C1 segment of cervical spinal cord (tissue), 14 donors: ENCODE measurements at places on chromosomes 12 and 14.

DNA sequence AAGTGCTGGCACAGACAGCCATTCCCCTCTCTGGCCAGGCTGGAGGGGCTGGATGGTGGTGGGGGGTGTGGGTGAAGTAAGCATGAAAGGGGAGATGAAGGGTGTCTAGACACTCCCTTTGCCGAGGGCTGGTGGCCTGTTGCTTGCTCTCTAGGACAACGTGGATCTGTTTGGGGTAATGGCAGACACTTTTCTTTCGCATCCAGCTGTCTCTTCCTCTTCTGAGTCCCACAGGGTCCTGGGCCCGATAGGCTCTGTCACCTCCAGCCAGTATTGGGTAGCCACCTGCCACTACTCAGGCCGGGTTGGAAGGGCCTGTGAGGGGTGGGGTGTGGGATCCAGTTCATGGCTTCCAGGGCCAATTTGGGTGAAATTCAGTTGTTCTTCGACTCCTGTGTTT lies 218.1 kb downstream of the CACNA1C start:
- DNase-seq: no peak

- no peak for DNase-seq
These were observed 69.4 kb upstream of the DACT1 start for GRCh38 chr14:58568322-58568721.

DNA sequence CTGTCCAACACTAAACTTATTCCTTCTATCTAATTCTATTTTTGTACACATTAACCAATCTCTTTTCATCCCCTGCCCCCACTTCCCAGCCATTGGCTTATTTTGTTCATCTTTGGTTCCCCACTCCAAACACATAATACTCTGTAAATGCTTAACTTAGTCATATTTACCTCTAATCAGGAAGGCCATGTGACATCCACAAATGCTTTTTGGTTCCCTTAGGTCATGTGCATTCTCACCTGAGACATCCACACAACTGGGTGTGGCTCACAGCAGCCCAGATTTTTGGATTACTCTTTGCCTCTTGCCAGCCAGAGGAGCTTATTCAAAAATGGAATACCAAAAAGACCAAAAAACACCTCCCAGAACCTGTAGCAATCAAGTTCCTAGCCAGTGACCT lies 28.4 kb downstream of the ARL1 start:
- DNase-seq: no peak

DNA sequence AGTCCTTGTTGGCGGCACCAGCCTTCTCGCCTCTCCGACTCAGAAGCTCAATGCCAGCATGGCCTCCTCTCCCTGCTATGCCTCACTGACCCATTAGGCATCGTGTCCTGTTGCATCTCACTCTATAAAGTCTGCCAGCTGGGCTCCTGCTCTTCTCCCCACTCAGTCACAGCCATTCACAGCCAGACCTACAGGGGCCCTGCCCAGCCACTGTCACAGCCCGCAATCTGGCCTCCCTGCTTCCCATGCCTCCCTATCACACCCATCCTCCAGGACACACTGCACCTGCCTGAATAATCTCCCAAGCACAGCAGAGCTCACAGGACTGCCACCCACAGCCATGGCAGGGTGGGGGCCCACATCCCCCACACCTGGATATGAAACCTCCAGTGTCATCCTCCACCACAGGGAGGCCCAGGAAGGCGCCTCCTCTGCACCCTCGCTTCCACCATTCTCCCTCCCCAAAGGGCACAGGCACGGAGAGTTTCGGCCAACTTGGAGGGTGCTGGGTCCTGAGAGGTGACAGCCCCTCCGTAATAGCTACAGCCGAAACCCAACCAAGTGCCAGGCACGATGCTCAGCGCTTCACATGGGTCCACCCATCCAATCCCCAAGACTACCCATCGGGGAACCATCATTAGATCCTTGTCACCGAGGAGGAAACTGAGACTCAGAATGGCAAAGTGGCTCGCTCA lies 370.3 kb downstream of the BCL11B start:
- DNase-seq: no peak

- no peak for DNase-seq
These were observed 71.3 kb upstream of the PSMA6 start for GRCh38 chr14:35220920-35221319.

DNA sequence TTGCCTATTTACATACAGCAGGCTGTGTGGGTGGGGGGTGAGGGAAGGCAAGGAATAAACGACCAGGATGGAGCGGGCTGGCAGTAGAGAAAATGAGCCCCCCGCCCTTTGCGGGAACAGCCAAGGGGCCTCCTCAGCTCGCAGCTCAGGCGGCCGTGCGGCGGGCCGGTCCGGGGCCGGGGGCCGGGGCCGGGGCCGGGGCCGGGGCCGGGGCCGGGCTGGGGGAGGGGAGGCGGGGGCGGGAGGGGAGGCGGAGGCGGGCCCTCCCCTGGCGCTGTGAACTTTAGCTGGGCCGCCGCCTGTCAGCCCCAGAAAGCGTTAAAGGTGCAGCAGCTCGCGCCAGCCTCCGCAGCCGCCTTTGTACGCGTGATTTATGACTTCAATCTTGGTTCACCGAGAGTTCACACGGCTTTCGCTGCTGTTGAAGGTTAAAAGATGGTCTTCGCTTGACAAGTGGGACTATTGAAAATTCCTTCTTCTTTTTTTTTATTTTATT lies 28.8 kb downstream of the HOXC4 start:
- DNase-seq: peak; percentile 51

DNA sequence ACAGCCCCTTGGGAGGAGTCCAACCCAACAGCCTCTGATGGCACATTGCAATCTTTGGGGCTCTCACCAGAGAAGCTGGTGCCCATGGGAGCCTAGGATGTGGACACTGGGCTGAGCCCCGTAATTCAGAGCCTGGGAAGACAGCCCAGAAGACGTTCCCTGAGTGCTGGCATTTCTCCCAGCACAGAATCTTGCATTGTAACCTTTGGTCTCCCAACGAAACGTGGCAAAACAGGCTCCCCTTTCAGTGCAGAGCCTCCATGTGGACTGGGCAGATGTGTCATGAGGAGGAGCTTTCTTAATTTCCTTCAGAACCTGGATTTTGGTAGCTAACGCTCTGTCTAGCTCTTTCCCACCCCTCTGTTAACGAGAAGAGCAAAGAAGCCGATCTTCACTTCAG lies 26.3 kb downstream of the BATF start:
- DNase-seq: no peak

GRCh38 chr14:99361596-99362215 lies 89.7 kb upstream of the BCL11B start:
- DNase-seq: no peak
